Aorta (tissue), 5 donors: ENCODE measurements at places on chromosomes 7 and 10. TPM values are rescaled to one million over a fixed set of nuclear protein-coding genes. Genes with fewer than 3 reads are reported as not detected.

DNA sequence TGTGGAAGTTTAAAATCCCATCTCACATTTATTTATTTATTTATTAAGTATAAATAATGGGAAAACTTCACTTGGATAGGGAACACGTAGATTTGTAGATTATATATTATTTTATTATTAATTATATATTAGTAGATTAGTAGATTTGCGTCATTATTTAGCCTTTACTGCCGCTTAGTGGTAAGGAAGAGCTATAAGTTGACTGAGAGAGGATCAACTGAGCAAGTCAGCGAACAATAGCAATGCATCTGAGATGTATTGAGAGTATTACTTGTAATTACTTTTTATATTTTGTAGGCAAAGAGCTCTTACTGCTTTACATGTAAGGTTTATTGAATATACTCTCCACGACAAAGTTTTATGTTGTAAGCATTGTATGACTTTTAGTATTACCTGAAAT is 244.5 kb upstream of the ANKRD30A start:
- DNase-seq = no peak

- DNase-seq = no peak
Measured at GRCh38 chr10:129579228-129579627, 112.2 kb downstream of the MGMT start.

GRCh38 chr7:41744161-41744560 is 41.3 kb upstream of the INHBA start:
- DNase-seq = no peak

DNA sequence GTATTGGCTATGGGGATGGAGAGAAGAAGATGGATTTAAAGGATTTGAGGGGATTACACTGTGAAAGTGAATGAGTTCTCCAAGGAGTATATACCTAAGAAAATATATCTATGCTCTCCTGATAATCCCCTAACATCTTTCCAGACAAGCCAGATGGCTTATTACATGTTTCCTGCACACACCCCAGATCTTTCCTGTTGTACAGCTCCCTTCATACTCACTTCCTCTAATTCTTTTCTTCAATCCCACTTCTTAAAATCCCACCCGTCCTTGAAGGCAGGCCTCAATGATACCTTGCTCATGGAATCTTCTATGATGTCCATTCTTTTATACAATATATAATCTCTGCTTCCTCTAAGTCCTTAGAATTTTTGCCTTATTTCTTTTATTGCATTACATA is 317.2 kb upstream of the DGKB start:
- no peak for DNase-seq

DNA sequence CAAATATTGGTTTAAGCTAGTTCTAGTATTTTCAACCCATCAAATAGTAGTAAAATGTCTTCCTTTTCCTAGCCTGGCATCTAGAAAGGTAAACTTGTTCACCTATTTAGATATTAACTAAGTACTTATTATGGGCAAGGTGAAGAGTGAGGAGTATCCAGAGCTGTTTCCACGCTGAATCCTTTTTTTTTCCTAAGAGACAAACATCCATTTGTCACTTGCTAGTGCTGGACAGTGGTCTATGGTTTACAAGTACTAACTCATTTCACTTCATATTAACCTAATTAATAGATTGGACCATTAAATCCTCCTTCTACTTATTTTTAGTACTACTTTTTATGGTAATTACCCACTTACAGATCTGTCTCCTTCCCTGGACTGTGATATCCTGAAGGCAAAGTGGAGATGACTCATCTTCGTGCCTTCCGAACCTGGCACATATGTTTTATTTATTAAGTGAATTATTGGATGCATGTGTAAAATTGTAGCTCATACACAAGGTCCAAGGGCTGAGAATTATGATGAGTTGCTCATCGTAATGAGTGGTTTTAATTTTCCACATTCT is 159.6 kb upstream of the IGFBP3 start:
- DNase-seq = no peak

DNA sequence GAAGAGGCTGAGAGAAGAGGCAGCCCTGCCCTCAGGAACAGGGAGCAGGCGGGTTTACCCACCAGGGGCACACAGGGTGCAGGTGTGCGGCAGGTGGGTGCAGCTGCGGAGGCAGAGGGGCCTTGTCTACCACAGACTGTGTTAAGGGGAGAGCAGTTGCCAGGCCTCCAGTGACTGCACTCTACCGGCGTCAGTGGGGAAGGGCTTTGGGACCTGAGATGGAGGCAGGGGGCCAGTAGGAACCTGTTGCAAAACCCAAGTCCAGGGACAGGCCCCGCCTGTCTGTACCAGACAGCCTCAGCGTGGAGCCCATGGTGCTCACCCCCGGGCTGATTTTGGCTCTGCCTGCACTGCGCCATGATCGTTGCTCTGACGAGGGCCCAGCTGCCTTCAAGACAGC is 507.6 kb upstream of the FOXK1 start:
- DNase-seq = no peak

DNA sequence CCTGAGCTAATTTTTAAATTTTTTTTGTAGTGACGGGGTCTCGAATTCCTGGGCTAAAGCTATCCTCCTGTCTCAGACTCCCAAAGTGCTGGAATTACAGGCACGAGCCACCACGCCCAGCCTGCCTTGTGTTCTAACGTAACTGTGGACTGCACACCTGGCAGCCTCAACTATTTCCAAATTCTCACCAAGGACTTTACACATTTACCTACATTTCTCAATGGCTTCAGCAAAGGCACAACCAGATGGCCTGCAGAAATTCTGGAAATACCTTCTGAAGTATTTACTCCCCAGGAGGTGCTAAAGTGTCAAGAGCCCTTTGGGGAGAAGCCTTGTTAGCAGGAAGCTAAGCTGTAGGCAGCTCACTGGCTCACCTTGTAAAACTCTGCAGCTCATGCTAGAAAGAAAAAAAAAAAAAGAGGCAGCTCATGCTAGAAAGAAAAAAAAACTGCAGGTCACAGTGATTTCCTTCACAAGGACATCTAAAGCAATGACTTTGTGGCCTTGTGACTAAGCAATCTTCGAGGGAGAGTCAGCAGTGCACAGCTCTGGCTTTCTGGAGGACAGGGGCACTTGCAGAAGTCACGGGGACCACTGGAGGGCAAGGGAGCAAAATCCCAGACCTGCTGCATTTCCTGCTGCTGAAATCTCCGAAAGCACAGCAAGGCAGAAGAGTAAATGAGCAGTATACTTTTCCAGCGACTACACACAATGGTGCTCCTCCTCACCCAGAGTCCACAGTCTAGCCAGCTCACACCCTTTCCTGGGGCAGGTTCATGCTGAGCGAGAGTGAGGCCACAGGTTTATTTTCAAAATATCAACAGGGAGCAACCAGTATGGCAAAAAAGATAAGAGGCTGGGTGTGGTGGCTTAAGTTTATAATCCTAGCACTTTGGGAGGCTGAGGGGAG is 40.4 kb downstream of the BAIAP2L1 start:
- DNase-seq = no peak

IDI2 gene
- not detected for total RNA-seq

OR13A1 gene
- total RNA-seq = not detected

CYP26C1 gene
- 0.23 TPM for total RNA-seq
